AG10803 (cell line): ENCODE measurements at places on chromosomes 1 and 21.

GRCh38 chr1:90879281-90879680 lies 142.6 kb downstream of the ZNF644 start:
- peak; percentile 7 for DNase-seq

- no peak for DNase-seq
These were observed 4.8 kb downstream of the MKNK1 start for GRCh38 chr1:46599059-46599970.

- DNase-seq = peak; percentile 52
These were observed 9.9 kb upstream of the HAO2 start for GRCh38 chr1:119358636-119359035.

DNA sequence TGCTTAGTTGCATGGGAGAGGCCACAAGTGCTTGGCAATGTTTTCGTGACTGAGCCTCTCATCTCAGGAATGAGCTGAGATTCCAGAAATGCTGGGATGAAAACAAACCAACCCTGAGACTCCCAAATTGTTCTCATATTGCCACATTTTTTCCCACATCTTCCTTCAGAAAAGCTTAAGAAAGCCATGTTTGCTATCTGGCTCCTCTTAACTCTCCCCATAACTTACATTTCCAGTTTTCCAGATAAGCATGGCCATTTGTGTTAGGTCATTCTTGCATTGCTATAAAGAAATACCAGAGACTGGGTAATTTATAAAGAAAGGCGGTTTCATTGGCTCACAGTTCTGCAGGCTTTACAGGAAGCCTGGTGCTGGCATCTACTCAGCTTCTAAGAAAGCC lies 17.2 kb downstream of the DSCAM start:
- peak; percentile 3 for DNase-seq

- no peak for DNase-seq
These were observed 27.8 kb upstream of the ZNF281 start for GRCh38 chr1:200437556-200438203.
